Endothelial cell of umbilical vein (primary cell): ENCODE measurements at places on chromosomes 1 and 21. TPM values are rescaled to one million over a fixed set of nuclear protein-coding genes. Genes with fewer than 3 reads are reported as not detected.

DNA sequence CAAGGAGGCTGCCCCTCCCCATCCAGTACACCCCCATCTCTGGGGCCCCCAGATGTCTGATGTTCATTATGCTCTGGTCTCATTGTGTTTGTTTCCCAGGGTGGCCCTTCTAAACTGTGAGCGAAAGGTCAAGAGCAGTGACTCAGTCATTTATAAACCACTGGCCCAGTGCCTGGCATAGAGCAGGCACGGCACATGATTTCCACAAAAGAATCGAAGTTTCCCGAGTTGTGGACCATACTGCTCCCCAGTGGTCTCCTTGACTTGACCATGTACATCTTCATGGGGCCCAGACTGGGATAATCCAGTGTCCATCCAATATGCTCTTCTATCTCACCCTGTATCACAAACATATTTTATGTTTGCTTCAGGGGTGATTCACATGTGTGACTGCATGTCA, 153.3 kb downstream of the NR5A2 start:
- H3K4me3 ChIP-seq = no peak overlapping the region
- peak; percentile 78 for DNase-seq
- H3K36me3 ChIP-seq = no peaks in the 10 kb centered on the region
- no peak overlapping the region for H3K27ac ChIP-seq

The RAB4A gene
- 9.8 and 14.8 TPM in 2 replicates for polyA plus RNA-seq

The TMIGD3 gene
- polyA plus RNA-seq = 0.07 and 0.24 TPM in 2 replicates

DNA sequence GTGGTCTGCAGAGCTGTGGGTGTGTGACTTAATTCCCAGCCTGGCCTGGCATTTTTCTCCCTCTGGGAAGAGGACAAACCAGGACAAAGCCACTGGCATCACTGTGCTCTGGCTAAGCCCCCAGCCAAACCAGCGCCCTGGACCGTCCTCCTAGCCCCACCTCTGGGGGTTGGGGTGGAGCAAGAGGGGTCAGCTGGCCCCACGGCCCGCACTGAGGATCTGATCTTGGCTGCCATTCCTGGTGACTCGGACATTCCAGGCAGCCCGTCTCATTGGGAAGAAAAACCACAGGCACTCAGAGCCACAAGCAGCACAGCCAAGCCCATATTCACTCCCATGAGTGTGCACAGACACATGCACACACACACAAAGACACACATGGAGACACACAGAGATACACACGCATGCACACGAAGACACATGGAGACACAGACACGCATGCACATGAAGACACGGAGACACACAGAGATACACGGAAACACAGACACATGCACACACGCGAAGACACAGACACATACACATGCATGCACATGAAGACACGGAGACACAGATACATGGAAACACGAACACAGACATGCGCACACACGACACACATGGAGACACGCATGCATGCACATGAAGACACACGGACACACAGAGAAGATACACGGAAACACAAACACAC, 2.3 kb upstream of the MXRA8 start:
- H3K36me3 ChIP-seq = no peaks in the 10 kb centered on the region
- no peak for DNase-seq
- H3K4me3 ChIP-seq = no peak overlapping the region
- no peaks in the 10 kb centered on the region for H3K4me1 ChIP-seq

DNA sequence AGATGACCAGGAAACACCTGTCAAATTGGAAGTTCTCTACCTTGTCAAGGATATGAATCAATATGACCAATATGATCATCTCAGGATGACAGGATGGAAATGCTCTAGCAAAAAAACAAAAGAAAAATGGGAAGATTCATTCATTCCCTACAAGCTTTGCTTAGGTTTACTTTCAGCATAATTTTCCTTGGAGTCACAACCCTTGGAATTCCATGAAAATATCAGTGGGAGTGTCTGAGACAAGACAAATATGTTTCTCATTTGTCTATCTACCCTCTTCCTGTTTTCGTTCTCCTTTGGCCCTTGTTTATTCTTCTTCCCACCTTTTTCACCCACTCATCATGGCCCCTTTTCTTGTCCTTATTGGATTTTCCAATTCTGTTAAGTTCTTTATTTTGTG, 50.6 kb downstream of the COLGALT2 start:
- H3K36me3 ChIP-seq = no peaks in the 10 kb centered on the region
- H3K4me3 ChIP-seq = no peak overlapping the region
- no peak for DNase-seq
- H3K27me3 ChIP-seq = peaks cover 3% of the 10 kb centered on the region
- H3K4me1 ChIP-seq = no peaks in the 10 kb centered on the region
